ENCODE measurements at places on chromosomes 1 and 21.

DNA sequence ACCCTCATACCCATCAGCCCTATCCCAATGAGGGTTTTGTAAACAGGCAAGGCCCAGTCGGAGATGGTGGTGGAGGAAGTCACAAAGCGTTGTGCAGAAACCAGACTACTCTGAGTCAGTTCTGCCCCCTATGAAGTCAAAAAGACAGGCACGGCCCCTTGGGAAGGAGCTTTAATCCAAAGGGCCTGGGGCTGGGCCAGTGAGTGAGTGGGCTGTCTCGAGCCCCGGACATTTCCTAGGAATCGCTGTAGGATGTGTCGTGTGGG, 442 bp upstream of the AHCYL1 start:
- H3K27ac ChIP-seq = peak overlapping the region; percentile 98
- H3K36me3 ChIP-seq = peaks cover 10% of the 10 kb centered on the region
- H3K4me1 ChIP-seq = peaks cover 43% of the 10 kb centered on the region
- DNase-seq = no peak
- H3K27me3 ChIP-seq = no peaks in the 10 kb centered on the region

DNA sequence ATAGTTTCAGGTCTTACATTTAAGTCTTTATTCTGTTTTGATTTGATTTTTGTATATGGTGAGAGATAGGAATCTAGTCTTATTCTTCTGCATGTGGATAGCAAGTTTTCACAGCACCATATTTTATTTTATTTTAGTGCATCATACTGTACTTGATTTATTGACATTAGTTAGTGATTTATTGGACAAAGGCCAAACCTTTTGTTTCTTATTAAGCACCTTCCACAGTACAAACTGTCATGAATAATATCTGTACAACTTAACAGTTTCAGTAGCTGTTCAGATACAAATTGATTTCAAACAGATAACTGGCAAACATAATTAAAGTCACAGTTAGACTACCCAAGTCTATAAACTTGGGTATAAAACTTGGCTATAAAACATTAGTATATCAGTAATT, 15.8 kb downstream of the CD1D start:
- H3K27me3 ChIP-seq = peaks cover 23% of the 10 kb centered on the region
- no peak overlapping the region for H3K4me3 ChIP-seq
- DNase-seq = no peak
- peaks cover 2% of the 10 kb centered on the region for H3K36me3 ChIP-seq
- no peak overlapping the region for H3K27ac ChIP-seq

- DNase-seq = no peak
- H3K27ac ChIP-seq = no peak overlapping the region
- no peaks in the 10 kb centered on the region for H3K36me3 ChIP-seq
- no peaks in the 10 kb centered on the region for H3K4me1 ChIP-seq
- no peaks in the 10 kb centered on the region for H3K27me3 ChIP-seq
Measured at GRCh38 chr21:42567214-42567555, 53.5 kb downstream of the SLC37A1 start.

DNA sequence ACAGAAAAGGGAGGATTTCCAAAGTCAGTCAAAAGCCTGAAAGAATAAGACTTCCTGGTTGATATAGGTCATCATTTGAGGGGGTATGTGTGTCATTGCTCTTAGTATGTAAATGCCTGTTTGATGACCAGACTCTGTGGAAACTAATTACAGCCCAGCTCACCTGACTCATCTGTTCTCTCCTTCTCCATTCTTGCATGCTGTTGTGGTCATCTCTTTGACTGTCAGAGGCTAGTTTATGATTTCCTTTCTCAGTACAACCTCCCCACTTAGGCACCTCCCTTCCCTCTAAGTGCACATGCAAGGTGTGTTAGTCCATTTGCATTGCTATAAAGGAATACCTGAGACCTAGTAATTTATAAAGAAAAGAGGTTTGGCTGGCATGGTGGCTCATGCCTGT, 2.4 kb upstream of the C1orf116 start:
- H3K36me3 ChIP-seq = no peaks in the 10 kb centered on the region
- H3K27me3 ChIP-seq = peaks cover 53% of the 10 kb centered on the region
- no peak overlapping the region for H3K27ac ChIP-seq
- H3K4me3 ChIP-seq = no peak overlapping the region
- DNase-seq = no peak

DNA sequence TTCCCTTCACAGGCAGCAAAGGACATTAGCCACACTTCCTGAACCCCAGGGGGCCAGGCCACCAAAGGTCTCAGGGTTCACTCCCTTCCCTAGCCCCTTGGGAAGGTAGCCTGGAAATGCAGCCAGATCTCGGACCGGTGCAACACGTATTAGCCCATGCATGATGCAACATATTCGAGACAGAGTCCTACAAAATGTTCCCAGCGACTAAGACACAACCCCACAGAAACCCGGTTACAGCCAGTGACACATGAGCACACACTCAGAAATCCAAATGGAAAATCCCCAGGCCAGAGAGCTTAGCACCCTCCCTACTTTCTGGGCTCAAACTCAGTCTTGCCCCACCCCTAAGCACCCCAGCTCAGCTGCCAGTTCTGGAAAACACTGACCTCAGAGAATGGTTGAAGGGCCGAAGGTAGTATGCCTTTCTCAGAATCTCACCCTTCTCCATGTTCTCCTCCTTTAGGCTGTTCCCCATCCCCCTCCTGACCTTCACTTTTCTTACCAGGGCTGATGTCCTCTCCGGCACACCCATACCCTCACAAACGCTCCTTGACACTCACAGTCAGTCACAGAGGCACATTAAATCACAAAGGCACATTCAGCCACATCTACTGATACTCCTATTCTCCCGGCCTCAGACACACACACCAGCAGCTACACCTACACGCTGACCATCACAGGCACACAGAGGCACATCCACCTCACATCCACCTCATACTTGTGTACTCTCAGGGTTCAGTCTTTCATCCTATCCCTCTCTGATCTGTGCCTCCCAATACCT, at the start of gene TSPAN1:
Gene TSPAN1, plus strand, starts transcription at position 640 of the 784 bp plus-strand sequence. CDS start 6,021 bp downstream, outside the sequence.
- no peak within 1 kb of the TSS for H3K27ac ChIP-seq
- no peak within 1 kb of the TSS for H3K4me3 ChIP-seq
- H3K27me3 ChIP-seq = peaks cover under 1% of the 10 kb centered on the region
- no peaks in the 10 kb centered on the region for H3K36me3 ChIP-seq
- H3K4me1 ChIP-seq = no peaks in the 10 kb centered on the region

DNA sequence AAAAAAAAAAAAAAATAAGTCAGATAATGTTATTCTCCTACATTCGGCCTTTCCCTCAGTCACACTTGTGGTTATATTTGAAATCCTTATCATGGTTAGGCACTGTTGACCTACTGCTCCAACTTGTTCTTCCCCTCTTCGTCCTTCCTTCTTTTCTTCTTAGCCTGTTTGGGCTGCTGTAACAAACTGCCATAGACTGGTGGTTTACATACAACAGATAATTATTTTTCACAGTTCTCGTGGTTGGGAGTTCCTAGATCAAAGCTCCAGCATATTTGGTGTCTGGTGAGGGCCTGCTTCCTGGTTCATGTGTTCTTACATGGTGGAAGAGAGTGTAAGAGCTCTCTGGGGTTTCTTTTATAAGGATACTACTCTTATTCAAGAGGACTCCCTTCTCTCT, 73.4 kb downstream of the RABGAP1L start:
- H3K27ac ChIP-seq = no peak overlapping the region
- peaks cover 2% of the 10 kb centered on the region for H3K4me1 ChIP-seq
- no peaks in the 10 kb centered on the region for H3K27me3 ChIP-seq
- no peak overlapping the region for H3K4me3 ChIP-seq
- peaks cover 36% of the 10 kb centered on the region for H3K36me3 ChIP-seq

DNA sequence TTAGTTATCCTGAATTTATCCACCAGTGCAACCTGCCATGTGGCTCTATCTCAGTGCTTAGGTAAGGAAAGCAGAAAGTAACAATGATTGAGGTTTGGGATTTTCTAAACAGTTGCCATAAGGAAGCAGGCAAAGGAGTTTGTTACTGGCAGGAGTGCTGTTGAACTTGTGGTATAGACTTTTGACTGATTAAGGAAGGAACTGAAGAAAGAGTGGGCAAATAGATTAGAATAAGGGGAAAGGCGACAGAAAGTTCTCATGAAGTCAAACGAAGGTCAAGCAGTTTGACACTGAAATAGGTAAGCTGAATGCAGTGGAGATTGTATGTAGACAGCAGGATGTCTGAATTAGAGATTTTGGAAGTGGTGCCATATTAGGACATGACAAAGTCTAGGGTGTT, 24.2 kb upstream of the CR2 start:
- no peak overlapping the region for H3K27ac ChIP-seq
- peaks cover 32% of the 10 kb centered on the region for H3K27me3 ChIP-seq

GRCh38 chr1:168836469-168836868, 107.5 kb upstream of the DPT start:
- H3K4me1 ChIP-seq = peaks cover 8% of the 10 kb centered on the region
- no peaks in the 10 kb centered on the region for H3K27me3 ChIP-seq
- no peak overlapping the region for H3K27ac ChIP-seq
- DNase-seq = no peak
- no peaks in the 10 kb centered on the region for H3K36me3 ChIP-seq

DNA sequence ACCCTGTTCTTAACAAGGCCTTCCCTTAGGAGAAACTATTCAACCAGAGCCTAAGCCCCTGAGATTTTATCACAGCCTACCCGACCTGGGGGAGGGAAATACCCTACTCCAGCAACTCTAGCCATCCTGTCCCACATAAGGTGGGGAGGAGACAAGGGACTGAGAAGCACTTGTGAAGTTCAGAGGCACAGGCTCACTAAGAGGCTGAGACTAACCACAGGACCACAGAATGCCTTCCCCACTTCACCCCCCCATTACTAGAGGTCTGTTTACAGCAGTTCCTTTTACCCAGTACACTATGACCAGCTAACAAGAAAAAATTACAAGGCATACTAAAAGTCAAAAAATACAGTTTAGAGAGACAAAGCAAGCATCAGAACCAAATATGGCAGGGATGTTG, 86.8 kb downstream of the TEX35 start:
- no peak overlapping the region for H3K4me3 ChIP-seq
- no peaks in the 10 kb centered on the region for H3K36me3 ChIP-seq
- DNase-seq = no peak
- no peaks in the 10 kb centered on the region for H3K27me3 ChIP-seq
- no peak overlapping the region for H3K27ac ChIP-seq

- no peaks in the 10 kb centered on the region for H3K4me1 ChIP-seq
- no peaks in the 10 kb centered on the region for H3K36me3 ChIP-seq
- H3K27me3 ChIP-seq = peaks cover 2% of the 10 kb centered on the region
Measured at GRCh38 chr1:178659789-178660208, 65.2 kb upstream of the RALGPS2 start.

- peaks cover 3% of the 10 kb centered on the region for H3K4me1 ChIP-seq
- no peak overlapping the region for H3K27ac ChIP-seq
- no peaks in the 10 kb centered on the region for H3K36me3 ChIP-seq
- H3K4me3 ChIP-seq = no peak overlapping the region
- no peak for DNase-seq
Measured at GRCh38 chr1:20102875-20103274, 16.5 kb downstream of the PLA2G2D start.

GRCh38 chr1:242602001-242602400, 77.5 kb upstream of the PLD5 start:
- no peak overlapping the region for H3K27ac ChIP-seq
- no peaks in the 10 kb centered on the region for H3K4me1 ChIP-seq
- no peaks in the 10 kb centered on the region for H3K36me3 ChIP-seq
- H3K4me3 ChIP-seq = no peak overlapping the region
- DNase-seq = no peak

GRCh38 chr21:41000838-41001237, 153.9 kb upstream of the DSCAM start:
- no peaks in the 10 kb centered on the region for H3K4me1 ChIP-seq
- H3K36me3 ChIP-seq = no peaks in the 10 kb centered on the region
- no peak for DNase-seq
- no peak overlapping the region for H3K4me3 ChIP-seq

DNA sequence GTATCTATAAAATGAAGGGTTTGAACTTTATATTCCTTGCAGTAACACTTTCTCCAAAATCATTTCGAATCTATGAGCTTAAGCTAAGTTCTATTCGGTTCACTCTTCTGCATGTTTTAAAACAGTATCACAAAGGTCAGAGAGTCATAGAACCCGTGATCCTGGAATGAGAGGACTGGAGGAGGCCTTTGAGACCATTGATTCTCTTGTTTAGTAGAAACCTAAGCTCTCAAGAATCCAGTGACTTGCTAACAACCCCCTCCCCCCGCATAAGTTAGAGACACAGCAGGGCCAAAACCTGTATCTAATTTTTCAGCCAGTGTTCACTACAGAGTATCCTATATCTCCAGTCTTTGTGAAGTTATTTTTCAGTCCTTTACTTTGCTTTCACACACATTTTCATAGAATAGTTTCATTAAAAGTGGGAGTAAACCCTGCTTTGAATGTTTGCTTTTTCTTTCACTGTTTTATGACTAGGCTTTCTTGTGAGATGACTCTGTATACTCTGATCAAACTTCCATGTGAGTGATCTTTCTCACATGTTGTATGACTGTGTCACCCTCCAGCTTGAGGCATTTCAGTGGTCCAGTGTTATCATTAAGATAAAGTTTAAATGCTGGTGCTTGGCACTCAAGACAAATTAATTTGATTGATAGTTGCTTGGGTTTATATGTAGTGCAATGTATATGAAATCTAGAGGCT, 275.4 kb upstream of the SGIP1 start:
- peaks cover 17% of the 10 kb centered on the region for H3K36me3 ChIP-seq
- peaks cover 84% of the 10 kb centered on the region for H3K4me1 ChIP-seq
- DNase-seq = no peak

- no peaks in the 10 kb centered on the region for H3K36me3 ChIP-seq
- DNase-seq = no peak
- H3K4me3 ChIP-seq = no peak overlapping the region
- no peak overlapping the region for H3K27ac ChIP-seq
- no peaks in the 10 kb centered on the region for H3K27me3 ChIP-seq
- H3K4me1 ChIP-seq = no peaks in the 10 kb centered on the region
Measured at GRCh38 chr1:166129006-166129405, 37.8 kb downstream of the FAM78B start.

DNA sequence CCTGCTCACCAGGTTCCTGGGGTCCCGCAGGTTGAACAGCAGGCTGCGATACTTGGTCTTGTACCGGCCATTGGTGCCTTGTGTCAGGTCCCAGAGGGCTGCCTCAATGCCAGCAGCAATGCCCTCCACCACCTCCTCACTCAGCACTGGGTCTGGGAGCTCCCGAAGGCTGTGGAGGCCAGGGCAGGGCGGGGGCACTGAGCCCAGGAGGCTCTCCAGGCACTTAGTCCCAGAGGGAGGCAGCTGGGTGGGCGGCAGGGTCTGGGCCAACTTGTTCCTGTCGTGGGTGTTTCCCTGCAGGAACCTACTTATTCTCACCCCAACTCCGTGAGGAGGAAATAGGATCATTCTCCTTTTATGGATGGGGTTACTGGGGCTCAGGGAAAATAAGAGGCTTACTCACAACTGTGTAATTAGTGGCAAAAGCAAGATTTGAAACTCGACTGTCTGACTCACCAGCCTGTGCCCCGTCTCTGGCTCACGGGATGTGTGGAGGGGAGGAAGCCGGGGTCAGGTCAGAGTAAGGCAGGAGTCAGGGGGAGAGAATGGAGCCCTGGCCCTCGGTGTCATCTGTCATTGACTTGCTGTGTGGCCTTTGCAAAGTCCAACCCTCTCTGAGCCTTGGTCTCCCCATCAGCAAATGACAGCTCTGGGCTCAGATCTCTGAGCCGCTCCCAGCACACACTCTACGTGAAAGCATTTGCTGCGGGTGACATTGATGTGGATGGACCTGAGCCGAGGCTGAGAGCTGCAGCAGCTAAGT, 17.2 kb downstream of the SPOCD1 start:
- H3K36me3 ChIP-seq = no peaks in the 10 kb centered on the region
- peak; percentile 40 for DNase-seq
- H3K4me3 ChIP-seq = no peak overlapping the region
- H3K4me1 ChIP-seq = peaks cover 8% of the 10 kb centered on the region

Measured in activated CD8-positive, alpha-beta memory T cell treated with anti-CD3 and anti-CD28 coated beads, Interleukin-2, amount 10 ng/mL, durations not matched to agents 7 days and 5 days (primary cell).